HEK293T (cell line): ENCODE measurements at places on chromosomes 4 and X.
A peak's percentile ranks its signal among the peaks of the same experiment; 100 is the strongest.

- DNase-seq: no peak
Observed at GRCh38 chr4:60155088-60155487, 1045.0 kb upstream of the ADGRL3 start.

DNA sequence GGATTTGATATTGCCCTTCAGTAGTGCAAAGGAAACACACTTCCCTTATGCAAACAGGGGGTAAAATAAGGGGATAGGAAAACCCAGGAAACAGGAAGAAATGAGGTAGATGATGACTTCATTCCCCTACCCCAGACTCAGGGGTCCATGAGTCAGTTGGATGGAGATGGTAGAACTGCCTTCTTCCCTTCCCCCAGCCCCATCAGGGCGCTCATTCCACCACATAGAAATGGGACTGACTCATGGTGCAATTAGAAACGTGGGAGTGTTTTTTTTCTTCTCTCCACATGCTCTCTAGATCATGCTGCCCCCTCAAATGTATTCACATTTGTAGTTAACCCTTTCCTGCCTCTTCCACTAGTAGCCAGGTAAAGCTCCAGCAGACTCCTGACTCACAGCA lies 23.1 kb upstream of the ARMCX2 start:
- no peak for DNase-seq

- DNase-seq: no peak
Observed at GRCh38 chr4:166174717-166175490, 301.9 kb downstream of the TLL1 start.

GRCh38 chr4:165844161-165844560 lies 28.9 kb upstream of the TLL1 start:
- no peak for DNase-seq

GRCh38 chr4:67087897-67088296 lies 457.4 kb downstream of the CENPC start:
- DNase-seq: peak; percentile 14

- DNase-seq: no peak
Observed at GRCh38 chrX:125736008-125736729, 416.5 kb downstream of the TEX13C start.

DNA sequence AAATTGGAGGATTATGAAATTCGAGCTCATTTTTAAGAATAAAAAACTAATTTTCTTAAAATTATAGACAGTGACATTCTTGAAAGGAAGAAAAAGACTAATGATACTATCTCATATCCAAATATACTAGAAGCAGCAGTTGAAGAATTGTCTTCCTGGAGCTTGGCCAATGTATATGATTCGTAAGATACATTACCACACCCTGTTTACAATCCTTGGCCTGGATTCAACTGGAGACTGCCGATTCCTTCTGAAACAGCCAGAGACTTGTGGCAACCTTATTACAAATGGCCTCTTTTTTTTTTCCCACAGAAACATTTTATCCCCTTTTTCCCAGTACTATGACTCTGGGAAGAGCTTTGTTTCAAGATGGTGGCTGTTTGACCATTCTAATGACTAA lies 571.2 kb upstream of the FAT1 start:
- no peak for DNase-seq

DNA sequence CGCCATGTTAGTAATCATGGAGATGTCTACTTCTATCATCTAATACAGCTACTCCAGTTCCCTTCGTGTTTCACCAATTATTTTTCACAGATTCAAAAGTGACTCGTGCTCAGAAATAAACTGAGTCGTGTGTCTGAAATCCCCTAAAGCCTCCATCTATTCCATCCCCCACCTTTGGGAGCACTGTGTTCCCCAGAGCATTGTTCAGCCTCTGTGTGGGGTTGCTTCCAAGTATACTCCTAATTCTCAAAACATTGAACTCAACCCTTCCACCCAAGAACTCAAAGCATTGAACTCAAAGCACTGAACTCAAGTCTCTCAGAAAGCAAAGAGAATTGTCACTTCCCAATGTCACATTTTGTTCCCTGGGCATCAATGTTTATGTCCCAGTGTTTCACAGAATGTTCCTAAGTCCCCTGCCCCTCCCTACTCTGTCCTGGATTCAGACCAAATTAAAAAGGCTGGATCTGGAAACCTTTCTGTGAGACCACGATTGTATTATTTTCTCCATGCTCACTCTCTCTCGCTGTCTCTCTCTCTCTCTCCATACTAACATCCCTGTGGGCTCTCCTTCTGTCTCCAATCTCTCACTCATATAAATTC lies 138.5 kb upstream of the QRFPR start:
- DNase-seq: no peak

DNA sequence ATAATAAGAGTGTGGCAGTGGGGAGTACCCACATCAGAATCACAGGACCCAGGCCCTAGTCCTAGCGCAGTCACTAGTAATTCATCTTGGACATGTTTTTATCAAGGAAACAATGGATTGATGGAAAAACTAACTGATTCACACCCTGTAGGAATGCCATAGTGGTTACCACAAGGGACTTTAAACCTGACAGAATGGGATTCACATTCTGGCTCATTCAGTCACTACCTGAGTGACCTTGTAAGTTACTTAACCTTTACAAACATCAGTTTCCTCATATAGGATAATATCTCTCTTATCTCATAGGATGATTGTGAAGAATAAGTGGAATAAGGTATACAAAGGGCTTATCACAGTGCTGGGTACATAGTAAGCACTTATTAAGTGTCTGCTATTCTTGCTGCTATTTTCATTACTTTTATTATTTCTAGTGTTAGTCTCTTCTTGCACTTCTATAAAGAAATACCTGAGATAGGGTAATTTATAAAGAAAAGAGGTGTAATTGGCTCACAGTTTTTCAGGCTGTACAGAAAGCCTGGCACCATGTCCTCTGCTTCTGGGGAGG lies 247.5 kb upstream of the KLF3 start:
- no peak for DNase-seq

GRCh38 chr4:71338846-71339593 lies at the start of gene SLC4A4:
Gene SLC4A4 (plus strand): TSS chr4:71339020.
- no peak for DNase-seq

DNA sequence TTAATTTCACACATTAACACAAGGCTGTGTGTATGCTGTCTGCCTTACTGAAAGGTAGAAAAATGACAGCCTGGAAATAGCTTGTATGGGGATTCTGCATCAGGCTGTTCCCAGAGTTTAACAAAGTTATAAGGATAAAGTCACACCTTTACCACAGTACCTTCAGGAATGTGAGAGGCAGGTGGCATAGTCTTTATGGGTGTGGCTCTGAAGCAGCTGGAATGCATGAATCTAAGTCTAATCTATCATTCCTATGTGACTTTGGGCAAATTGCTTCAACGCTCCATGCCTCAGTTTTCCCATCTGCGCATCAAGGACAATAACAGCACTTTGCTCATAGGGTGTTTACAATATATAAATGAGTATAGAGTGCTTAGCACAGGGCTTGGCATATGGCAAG lies 84.2 kb upstream of the EGFL6 start:
- DNase-seq: no peak

DNA sequence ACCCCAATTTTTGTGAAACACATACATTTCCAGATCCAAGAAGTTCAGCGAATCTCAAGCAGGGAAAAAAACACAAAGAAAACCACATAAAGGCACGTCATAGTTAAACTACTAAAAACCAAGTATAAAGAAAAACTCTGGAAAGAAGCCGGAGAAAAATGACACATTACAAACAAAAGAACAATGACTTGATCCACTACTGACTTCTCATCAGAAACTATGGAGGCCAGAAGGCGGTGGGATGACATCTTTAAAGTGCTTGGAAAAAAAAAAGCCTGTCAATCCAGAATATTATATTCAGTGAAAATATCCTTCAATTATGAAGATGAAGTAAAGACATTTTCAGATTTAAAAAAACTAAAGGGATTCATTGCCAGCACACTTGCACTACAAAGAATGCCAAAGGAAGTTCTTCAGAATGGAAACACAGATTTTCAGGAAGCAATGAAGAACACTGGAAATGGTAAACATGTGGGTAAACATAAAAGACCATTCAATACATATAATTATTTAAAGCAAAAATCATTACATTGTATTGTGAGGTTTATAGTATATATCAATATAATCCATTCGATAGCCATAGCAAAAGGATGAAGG lies 32.6 kb upstream of the PPP2R2C start:
- no peak for DNase-seq

DNA sequence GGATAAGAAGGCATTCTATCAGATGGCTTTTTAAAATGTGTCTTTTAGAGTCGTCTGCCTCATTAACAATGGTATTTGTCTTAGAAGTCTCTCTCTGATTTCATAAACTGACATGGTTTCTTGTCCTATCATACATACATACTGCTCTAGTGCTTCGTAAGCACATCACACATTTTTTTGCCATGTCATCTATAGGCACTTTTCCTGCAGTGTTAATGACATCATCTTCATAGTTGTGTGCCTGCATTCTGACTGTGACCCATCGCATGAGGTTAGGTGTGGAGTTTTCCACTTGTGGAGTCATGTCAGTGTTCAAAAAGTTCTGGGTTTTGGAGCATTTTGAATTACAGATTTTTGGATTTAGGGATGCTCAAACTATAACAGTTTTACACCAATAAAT lies 361.6 kb upstream of the SPOCK3 start:
- DNase-seq: no peak

GRCh38 chrX:136694431-136695087 lies 46.6 kb downstream of the CD40LG start:
- peak; percentile 65 for DNase-seq

GRCh38 chrX:120305531-120306141 lies 5.6 kb downstream of the TMEM255A start:
- no peak for DNase-seq

DNA sequence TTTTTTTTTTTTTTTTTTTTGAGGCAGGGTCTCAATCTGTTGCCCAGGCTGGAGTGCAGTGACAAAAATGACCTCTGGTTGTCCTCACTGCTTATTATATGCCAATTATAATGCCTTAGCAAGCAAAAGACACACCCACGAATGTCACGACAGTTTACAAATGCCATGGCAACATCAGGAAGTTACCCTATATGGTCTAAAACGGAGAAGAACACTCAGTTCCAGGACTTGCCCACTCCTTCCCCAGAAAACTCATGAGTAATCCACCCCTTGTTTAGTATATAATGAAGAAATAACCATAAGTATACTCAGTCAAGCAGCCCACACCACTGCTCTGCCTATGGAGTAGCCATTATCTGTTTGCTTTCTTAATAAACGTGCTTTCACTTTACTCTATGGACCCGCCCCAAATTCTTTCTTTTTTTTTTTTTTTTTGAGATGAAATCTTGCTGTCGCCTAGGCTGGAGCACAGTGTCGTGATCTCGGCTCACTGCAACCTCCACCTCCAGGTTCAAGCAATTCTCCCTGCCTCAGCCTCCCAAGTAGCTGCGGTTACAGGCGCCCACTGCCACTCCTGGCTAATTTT lies 106.2 kb downstream of the SMIM20 start:
- DNase-seq: no peak

- DNase-seq: no peak
Observed at GRCh38 chrX:74800062-74800461, 125.2 kb downstream of the NEXMIF start.

DNA sequence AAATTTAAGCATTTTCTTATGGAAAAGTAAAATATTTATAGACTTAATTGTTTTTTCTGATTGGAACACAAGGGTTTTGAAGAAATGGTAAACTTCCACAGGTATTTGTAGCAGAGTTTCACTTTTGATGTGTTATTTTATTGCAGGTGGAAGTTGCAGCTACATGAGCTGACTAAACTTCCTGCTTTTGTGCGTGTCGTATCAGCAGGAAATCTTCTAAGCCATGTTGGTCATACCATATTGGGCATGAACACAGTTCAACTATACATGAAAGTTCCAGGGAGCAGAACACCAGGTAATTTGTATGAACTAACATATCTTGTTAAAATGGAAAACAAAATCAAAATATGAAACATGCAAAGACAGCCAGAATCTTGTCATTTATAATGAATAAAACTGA lies 117.4 kb downstream of the DIPK2B start:
- no peak for DNase-seq
